ENCODE measurements at places on chromosomes 4 and X.

DNA sequence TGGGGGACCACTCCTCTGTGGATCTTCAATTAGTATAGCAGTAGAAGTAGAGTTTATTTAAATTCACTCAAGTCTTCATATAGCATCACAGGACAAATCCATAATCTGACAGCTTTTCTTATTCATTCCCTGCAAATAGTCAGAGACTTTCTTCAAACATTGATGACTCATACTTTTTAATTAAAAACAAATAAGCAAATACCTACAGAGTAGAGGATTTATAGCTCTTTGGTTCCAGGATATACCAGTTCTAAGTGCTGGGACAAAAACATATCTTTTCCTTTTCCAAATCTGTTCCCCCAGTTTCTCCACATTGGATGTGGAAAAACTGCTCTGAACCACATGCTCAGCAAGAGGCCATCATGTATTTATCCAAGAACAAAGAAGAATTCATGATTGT, 24.1 kb downstream of the EMCN start:
- no peak for DNase-seq

GRCh38 chr4:152255437-152255836, 280.5 kb downstream of the FBXW7 start:
- peak; percentile 48 for DNase-seq

DNA sequence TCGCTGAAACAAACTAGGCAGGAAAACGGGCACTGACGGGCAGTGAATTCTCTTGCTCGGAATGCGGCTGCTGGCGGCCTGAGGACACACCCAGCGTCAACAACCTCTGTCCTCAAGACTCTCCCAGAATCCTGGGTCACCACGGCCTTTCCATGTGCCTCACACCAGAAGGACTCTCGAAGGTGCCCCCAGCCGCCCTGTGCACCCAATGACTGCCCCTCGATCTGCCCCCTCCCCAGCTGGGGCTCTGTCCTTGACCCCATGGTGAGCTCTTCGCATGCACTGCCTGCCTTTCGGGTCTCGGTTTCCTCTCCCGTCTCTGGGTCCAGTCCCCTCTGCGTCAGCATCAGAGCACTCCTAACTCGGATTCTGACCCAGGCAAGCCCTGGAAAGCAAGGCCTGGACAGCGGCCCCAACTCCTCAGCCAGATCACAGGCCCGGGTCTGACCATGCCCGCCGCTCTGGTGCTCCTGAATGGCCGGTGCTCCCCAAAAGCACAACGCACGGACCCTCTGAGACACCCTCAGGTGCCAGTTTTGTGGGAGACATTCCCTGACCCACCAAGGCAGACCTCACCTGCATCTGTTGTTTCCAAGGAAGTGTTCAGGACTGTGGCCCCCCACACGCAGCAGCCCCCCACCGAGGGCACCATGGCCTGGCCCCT, 56.0 kb downstream of the ACOX3 start:
- no peak for DNase-seq

GRCh38 chr4:145076469-145076855, 21.5 kb downstream of the ANAPC10 start:
- DNase-seq: no peak

Measured in stimulated activated CD4-positive, alpha-beta T cell treated with anti-CD3 and anti-CD28 coated beads, Interleukin-4, amount 100 ng/mL, for 48 hours (primary cell).